ENCODE measurements at places on chromosomes 3 and 15.
A peak's percentile ranks its signal among the peaks of the same experiment; 100 is the strongest.

GRCh38 chr15:50854601-50855490 is 53.6 kb upstream of the AP4E1 start:
- ATAC-seq: peak; percentile 97

DNA sequence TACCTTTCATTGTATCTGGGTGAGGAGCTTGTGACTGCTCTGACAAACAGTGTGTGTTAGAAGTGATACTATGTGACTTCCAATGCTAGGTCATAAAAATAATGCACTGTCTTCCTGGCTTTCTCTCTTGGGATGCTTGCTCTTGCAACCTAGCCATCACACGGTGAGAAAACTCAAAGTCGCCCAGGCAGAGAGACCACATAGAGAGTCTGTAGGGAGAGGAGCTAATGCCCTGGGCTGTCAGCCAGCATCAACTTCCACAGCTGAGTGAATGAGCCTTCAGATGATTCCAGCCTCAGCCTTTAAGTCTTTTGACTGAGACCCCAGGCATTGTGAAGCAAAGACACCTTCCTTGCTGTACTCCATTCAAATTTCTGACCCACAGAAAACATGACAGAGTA is 220.6 kb upstream of the SGO1 start:
- ATAC-seq: no peak

GRCh38 chr3:173681188-173681678 is 283.7 kb downstream of the NLGN1 start:
- ATAC-seq: no peak

GRCh38 chr3:172316758-172317157 is 131.5 kb downstream of the GHSR start:
- ATAC-seq: no peak

GRCh38 chr15:47477341-47477740 is 240.0 kb upstream of the SEMA6D start:
- no peak for ATAC-seq

GRCh38 chr3:59133311-59133710 is 83.5 kb upstream of the CFAP20DC start:
- no peak for ATAC-seq

GRCh38 chr3:59685432-59685831 is 635.6 kb upstream of the CFAP20DC start:
- ATAC-seq: no peak

DNA sequence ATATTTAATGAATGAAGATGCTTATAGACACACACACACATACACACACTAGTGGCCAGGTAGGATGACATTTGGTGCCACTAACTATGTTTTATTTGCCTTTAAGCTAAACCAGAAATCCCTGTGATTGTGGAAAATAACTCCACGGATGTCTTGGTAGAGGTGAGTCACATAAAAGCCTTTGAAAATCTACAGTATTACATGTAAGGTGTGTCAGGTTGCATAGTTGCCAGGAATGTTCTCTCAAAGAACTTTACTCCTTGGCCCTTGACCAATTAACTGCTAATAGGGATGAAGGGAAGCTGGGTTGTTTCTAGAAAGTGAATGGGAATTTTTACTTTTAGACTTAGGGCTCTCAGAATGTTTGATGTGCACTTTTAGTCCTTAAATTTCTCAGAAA is 9.9 kb downstream of the ZBED2 start:
- peak; percentile 96 for ATAC-seq

DNA sequence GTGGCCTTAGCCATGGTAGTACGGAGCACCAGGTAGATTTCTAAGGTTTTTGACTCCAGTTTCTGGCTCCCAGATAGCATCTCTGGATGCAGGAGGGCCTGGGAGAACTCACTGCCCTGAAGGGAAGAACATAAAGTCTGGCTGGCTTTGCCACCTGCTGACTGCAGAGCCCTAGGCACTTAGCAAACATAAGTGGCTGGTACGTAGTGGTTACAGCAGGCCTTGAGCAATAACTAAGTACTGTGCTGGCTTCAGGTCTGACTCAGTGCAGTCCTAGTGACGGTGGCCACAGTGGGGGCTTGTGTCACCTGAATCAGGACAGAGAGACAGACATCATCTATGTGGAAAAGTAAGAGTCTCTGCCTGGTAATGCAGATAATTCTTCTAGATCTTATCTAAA is 871.1 kb downstream of the PDCD6IP start:
- no peak for ATAC-seq

GRCh38 chr15:70669966-70670658 is 93.2 kb downstream of the UACA start:
- ATAC-seq: no peak

Data from esophagus mucosa (tissue), 1 donor.